T-cell (primary cell): ENCODE measurements at places on chromosomes 13 and 19.

- DNase-seq, result no peak
Observed at GRCh38 chr13:45775401-45775963, 73.4 kb downstream of the CBY2 start.

GRCh38 chr19:18672606-18673337, 10.7 kb upstream of the CRTC1 start:
- DNase-seq, result no peak

DNA sequence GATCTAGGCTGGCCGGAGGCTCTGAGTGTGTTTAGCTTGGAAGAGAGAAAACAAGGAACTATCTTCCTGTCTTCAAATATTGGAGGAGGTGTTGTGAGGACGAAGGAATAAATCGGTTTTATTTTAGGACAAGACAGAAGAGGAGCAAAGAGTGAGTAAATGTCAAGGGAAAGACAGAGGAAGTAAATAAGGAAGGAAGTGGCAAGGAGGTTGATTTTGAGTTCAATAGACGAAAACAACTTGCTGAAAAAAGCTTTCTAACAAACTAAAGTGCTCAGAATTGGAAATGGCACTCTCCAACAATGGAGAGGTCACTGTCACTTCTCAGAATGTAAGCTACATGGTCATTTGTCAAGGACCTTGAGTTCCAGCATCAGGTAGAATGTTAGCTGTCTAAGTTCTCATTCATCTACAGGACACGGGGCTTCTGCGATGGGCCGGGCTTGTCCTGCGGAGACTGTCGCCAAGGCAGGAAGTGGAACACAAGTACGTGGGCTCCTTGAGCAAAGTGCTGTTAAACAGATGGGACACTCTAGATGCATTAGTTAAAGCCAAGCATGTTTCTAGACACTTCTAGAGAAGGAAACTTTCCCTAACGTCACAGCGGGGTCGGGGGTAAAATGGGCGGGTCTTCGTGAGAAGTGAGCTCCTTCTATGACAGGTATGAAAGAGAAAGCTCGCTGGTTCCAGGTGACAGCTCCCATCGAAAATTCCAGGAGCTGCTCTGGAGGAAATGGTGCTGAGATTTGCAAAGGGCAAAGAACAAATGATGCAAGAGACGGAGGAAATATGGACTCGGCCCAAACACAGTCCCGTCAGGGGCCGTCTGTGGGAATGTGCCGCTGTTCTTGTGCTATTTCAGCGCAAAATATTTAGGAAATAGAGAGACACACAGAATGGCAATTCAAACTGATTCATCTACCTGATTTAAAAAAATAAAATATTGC, 103.9 kb upstream of the UBL3 start:
- DNase-seq, result peak; percentile 41

DNA sequence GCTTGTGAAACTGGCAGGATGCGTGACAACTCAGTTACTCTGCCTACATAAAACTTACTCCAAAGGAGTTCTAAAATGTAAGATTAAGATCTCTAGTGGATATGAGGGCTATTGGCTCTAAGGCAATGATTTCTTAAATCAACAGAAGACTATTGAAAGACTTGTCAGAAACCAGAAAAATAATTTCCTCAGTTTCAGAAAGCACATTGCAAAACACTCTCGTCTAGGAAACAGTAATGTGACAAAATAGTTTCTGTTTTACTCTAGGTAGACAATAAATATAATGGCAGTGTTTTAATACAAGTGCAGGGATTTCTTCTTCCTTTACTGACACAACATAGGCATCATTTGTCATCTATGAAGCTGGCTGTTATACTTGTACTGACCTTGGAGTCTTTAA, 230.1 kb downstream of the KCTD12 start:
- DNase-seq, result no peak

GRCh38 chr13:37475151-37475550, 123.4 kb downstream of the POSTN start:
- no peak for DNase-seq

DNA sequence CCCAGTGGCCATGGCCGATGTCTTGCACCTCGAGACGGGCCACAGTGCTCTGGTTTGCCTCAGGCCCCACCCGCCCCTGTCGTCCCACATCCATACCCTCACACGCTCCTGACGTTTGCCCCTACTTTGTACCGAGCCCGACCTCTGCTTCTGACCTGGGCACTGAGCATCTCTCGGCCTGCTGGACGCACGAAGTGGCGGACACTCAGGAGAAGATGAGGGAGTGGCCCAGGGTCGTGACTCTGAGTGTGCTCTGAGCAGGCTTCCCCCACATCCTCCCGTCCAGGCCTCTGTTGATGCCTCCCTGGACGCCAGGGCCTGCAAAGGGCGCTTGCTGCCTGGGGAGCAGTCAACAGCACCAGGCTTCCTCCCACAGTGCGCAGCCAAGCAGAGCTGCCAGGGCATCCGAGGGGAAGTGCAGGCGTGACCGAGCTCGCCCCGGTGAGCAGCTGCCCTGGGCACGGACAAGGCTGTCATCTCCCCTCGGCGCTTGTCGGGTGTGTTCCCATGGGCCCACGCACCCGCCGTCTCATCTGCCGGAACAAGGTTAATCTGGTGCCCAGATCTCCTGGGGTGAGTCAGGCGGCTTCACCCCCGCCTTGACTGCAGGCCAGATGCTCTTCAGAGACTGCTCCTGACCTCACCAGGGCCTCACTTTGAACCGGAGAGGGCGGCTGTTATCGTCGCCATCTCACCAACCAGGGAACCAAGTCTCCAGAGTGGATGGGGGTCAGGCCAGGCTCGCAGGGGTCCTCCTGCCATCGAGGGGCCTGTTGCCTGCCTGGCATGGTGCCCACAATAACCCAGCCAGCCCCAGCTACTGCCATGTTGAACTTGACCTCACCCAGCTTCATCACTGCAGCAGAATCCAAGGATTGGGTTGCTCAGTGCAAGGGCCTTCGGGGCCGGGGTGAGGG, 27.2 kb downstream of the COMP start:
- DNase-seq, result no peak

DNA sequence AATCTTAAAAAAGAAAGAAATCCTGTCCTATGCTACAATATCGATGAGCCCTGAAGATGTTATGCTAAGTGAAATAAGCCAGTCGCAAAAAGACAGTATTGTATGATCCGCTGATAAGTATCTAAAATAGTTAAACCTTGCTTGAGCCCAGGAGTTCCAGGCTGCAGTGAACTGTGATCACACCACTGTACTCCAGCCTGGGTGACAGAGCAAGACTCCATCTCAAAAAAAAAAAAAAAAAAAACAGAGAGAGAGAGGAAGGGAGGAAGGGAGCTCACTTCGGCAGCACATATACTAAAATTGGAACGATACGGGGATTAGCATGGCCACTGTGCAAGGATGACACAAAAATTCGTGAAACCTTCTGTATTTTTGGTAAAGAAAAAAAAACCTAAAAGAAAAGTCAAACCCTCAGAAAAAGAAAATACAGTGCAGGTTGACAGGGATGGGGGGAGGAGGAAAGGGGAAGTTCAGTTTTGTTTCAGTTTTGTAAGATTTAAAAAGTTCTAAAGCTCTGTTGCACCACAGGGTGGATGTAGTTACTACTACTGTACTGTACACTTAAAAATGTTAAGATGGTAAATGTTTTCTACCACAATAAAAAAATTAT, 8.4 kb downstream of the CLASRP start:
- no peak for DNase-seq

- DNase-seq, result no peak
Observed at GRCh38 chr13:62643799-62644524, 1228.3 kb upstream of the PCDH20 start.

- DNase-seq, result no peak
Observed at GRCh38 chr19:35122687-35123551, 7.3 kb downstream of the FXYD3 start.

DNA sequence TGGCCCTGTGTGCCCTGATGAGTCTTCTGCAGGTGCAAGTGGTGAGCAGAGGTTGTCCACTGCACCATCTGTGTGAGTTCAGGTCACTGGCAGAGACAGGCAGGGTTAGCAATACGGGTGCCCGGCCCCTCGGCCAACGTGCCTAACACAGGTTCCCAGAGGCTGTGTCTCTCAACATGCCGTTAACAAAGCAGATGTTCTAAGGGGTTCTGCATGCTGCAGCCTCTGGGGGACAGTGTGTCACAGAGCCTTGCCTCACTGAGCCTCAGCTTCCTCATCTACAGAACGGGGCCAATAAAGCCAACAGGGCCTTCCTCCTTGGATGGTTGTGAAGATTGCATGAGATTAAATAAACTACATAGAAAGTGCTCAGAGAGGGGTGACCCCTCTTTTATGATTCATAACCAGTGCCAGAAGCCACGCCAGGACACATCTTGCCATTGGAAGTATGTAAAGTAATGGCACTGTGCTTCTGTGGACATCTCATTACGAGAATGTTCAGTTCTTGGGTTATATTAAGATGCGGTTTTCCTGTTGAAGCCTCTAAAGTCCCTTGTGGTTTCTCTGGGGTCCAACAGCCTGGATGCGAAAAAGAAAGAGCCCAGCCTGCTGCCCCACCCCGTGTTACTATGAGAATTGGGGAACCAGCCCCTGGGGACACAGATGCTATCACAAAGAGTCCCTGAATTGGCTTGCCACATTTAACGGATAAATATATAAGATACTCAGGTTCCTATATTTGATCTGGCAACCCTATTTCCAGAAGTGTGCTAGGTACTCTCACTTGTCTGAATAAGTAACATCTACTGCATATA, 11.2 kb upstream of the ARHGEF18 start:
- no peak for DNase-seq

GRCh38 chr13:106143392-106143791, 392.1 kb downstream of the EFNB2 start:
- DNase-seq, result no peak

DNA sequence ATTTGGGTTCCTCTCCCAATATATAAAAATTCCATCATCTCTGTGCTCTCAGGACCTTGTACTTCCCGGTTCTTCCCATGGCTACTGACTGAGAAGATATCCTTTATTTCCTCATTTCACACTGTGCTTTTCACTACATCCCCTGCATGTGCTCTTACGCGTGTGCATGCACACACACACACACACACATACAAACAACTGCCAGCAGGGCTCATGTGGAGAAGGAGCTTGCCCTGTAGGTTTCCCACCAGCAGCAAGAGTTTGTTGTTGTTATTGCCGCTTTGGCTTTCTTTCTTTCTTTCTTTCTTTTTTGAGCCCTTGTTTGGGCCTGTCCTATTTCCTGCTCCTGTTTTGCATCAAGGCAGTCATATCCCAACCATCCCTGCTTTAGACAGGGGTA, 43.6 kb downstream of the TEX26 start:
- no peak for DNase-seq

DNA sequence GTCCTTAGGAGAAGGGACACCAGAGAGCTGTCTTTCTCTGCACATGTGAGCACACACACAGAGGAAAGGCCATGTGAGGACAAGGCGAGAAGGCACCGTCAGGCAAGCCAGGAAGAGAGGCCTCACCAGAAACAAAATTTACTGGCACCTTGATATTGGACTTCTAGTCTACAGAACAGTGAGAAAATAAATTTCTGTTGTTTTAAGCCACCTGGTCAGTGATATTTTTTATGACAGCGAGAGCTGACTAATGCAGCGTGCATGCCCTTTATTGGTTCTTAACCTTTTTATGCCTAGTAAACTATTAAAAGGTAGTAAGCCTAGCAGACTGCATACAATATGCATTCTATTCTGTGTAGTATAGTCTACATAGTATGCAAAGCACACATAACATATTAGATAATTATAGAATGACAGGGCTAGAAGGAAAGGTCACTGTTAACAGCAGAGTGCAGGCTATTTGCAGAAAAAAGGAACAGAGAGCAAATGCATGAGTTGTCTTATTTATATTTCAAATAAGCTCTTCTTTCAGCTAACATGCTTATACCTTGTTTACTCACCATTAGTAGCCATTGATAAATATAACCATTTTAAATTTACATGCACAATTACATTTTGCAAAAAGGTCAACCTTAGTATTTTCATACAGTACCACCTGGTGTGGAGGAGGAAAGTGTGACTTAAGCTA, 25.2 kb upstream of the KATNAL1 start:
- DNase-seq, result no peak

DNA sequence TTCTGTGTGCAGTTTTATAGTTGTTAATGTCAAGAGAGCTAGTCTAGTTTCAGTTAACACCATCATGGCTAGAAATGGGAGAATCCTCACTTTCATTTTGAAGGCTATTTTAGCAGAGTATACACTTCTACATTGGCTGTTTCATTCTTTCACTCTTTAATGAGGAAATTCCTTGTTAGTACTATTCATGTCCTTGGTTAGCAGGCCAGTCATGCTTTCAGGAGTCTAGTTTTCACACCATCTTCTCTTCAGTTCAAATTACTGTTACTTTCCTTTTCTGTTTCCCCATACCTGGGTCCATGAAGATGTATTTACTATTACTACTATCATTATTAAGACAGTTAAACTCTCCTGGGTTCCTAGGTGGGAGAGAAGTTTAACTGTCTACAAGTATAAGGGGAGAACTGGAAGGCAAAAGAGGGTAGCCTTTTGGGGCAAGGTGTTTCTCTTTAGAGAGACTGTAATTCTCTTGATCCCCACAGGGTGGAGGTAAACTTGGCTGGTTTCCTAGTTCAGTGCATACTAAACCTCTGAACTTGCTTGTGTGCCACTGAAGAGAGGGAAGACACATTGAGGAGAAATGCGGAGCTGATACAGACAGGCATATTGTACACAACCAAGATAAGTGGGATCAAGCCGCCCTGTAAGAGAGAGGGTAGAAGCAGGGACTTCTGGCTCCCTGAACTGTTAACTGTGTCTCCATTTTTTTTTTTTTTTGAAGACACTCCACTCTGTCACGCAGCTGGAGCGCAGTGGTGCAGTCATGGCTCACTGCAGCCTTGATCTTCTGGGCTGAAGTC, 41.3 kb upstream of the IGFL4 start:
- no peak for DNase-seq

GRCh38 chr19:14542711-14543328, 13.4 kb downstream of the TECR start:
- DNase-seq, result no peak

GRCh38 chr19:18294467-18294864, 13.0 kb upstream of the JUND start:
- DNase-seq, result peak; percentile 88
